ENCODE measurements at places on chromosomes 11 and 22.

DNA sequence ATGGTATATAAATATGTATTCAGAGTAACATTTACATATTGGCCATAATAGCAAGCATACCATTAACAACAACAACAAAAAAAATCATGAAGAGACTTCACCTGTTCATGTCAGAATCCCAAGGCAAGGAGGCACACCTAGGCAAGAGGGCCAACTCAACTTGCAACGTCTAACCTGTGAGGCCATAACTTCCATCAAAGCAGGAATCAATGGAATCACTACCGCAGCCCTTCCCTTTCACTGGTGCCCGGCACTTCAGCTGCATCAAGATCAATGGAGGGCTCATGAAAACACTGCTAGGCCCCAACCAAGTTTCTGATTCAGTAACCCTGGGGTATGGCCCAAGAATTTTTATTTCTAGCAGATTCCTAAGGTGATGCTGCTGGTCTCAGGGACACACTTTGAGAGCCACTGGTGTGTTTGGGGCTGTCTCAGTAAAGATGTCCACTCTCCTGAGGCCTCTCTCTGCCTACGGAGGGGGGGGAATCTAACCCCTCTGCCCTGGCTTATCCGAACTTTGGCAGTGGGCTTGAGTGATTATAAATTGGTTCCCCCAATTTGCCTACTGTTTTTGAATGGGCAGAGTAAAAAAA, 8.0 kb downstream of the ZFTA start:
- no peak for DNase-seq

GRCh38 chr11:4459500-4459899, 10.4 kb downstream of the OR52K2 start:
- peak; percentile 95 for DNase-seq

GRCh38 chr22:27617214-27617881, 184.2 kb downstream of the MN1 start:
- DNase-seq, result peak; percentile 45

GRCh38 chr22:44464000-44464399, 34.0 kb downstream of the RTL6 start:
- no peak for DNase-seq

DNA sequence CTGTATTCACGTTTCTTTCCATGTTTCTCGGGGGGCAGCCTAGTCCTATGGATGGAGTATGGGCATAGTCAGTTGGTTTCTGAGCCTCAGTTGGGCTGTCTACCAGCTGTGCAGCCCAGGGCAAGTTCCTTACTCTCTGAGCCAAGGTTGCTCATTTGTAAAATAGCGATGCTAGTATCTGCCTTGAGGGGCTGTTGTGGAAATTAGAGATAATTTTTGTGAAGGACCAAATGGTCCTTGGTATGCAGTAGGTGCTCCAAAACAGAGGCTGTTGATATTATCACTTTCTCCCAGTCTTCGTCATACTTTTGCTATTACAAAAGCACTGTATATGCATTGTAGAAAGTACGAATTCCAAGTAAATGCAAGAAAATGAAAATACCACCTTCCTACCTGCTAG, 82.7 kb upstream of the MYOD1 start:
- no peak for DNase-seq

- no peak for DNase-seq
Measured at GRCh38 chr11:131441051-131441810, 70.8 kb downstream of the NTM start.

- no peak for DNase-seq
Measured at GRCh38 chr11:93368022-93368421, 37.5 kb downstream of the DEUP1 start.

- DNase-seq, result peak; percentile 46
Measured at GRCh38 chr22:45918459-45919370, 58.2 kb downstream of the WNT7B start.

DNA sequence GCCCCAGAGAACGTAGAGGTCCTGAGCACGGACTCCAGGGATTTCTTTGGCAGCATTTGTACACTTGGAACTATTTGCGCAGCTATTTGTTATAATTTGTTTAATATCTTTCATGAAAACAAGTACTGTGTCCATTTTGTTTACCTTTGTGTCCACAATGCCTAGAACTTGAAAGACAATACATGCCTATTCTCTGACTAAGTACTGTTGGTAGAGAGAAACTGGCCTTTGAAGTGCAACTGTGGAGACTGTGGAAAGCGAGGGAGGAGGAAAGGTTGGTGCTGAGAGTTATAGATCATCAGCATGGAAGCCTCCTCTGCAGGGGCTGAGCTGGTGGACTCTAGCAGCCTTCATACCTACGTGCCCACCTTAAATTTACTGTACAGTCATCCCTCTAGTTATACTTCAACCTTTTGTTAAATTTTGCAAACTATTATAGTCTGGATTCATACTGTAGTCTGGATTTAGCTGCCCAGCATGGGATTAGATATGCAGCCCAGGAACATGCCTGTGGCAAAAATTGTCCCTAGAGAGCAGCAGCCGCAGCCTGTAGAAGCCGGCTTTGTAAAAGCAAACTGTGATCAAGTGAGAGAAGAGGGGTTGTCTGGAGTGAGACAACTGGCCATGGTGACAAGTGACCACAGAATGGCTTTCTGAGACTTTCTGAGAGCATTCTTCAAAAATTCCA, 24.2 kb upstream of the YAP1 start:
- DNase-seq, result no peak

- no peak for DNase-seq
Measured at GRCh38 chr11:130086669-130087068, 17.0 kb downstream of the APLP2 start.

GRCh38 chr22:44195189-44195871, 14.6 kb downstream of the PARVG start:
- DNase-seq, result no peak
